ENCODE measurements at places on chromosomes 6 and 20. TPM values are rescaled to one million over a fixed set of nuclear protein-coding genes. Genes with fewer than 3 reads are reported as not detected.

DNA sequence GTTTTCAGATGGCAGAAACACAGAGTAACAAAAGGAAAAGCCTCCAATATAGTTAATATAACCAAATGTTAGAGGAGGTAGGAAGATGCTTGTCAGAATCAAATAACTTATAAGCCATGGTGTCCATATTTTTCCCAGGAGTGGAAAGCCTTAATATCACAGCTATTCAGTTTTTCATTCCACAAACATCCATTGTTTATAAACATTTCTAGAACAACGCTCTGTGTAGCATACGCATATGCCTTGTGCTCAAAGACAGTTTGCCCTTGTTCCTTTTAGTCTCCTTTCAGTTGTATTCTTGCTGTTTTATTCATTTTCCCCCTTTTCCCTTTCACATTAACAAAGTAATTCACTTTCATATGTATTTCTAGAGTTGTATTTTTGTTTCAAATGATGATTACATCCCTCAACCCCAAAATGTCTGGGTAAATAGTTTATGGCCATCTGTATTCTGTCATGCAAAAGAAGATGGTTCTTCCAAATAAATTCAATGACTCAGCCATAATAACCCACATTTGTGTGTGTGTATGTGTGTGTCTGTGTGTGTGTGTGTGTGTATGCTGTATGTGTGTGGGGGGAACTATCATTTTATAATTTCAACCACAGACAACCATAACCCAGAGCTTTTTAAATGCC is 455.7 kb upstream of the SOX4 start:
- DNase-seq, result no peak

DNA sequence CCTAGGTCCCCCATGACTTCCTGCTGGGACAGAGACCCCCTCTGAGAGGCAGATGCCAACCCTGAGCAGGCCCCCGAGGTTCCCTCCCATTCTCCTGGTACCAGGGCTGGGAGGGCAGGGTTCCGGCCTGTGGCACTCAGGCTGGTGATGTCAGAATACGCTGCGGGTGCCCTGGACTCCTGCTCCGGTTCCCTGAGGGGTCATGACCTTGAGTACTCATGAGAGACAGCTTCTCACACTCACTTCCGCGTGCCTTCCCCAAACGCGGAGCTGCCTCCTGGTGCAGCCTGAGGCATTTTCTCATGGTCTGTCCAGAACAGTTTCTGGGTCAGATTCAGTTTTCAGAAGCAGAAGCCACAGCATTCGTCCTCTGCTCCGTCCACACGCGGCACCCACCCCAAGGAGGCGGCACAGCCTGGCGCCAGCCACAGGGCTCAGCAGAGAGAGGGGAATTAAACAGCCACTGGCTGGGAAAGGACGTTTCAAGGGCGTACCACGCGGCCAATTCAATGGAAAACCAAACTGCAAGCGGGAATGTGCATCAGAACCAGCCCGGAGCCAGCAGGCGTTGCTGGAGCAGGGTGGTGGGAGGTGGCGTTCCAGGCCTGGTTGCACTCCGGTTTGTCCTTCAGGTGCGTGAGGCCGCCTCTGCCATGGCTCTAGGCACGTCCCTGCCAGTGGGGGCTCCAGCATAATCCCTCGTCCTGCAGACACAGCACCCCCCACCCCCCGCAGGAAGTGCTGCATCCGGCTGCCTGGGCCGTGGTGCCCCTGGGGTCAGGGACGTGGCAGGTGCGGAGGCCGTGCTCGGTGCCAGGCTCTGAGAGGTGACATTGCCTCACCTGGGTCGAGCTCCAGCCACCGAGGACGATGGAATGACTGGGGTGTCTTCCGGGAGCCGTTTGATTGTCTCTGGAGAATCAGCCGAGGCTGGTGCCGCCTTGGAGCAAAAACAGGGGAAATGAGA is 58.3 kb upstream of the BHLHE23 start:
- DNase-seq, result peak; percentile 25

DNA sequence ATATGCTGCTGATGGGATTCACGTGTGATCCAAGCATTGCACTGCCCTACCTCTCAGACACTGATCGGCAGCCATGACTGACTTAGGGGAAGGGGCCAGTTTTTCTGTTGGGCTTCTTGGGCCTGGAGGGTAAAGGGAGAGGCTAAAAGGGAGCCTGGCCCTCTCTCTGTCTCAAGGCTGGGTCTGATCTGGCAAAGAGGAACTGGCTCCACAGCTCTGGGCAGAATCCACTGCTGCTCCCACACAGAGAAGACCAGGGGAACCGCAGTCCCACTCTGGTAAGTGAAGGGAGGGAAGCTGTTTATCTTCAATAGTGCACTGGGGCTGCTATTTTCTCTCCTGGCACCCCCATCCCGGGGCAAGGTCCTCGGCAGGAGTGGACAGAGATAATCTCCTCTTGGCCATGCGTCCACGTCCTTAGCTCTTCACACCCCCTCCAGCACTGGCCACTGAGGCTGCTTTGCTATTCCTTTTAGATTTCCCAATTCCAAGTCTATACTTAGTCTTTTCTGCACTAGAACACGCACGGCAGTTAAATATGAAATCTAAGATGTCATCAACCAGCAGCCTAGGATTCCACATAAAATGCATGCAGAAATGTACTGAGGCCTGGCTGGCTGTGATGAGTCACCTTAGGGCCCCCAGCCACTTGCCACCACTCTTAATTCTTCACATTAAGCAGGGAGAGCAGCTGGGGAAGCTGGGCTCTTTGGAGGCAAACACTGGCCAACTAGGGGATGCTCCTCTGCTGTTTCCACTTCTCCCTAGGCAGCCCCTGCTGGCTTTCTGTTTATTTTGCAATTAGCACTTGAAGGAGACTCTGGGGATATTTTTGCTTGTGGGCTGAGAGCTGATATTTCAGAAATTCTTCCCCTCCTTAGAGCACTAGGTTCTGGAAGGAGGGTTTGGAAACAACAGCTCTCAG is 87.8 kb upstream of the ARMC2 start:
- peak; percentile 40 for DNase-seq

GRCh38 chr6:53089948-53090347 is 24.7 kb downstream of the FBXO9 start:
- no peak for DNase-seq

Gene IL17F
- not detected for total RNA-seq

GRCh38 chr20:53445932-53446331 is 147.7 kb downstream of the ZNF217 start:
- no peak for DNase-seq

DNA sequence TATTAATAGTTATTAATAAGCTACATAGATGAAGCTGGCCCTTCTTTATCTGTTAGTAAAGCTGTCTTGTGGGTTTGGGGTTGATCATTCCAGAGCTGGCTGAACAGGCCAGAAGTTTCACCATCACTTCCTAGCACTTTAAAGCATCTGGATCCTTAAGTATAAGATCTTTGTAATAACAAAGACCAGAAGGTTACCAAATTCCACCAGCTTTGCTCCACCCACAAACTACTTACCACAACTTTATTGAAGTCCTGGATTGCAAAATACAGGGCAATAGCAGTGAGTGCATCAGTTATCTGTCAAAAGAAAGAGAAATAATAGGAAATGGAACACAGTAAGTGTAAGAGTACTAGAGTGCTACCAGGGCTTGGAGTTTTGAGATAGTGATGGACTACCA is 33.0 kb downstream of the PIGU start:
- no peak for DNase-seq

Gene MCM8
- 5.9 TPM for total RNA-seq

GRCh38 chr20:50244352-50245149 is 53.9 kb downstream of the CEBPB start:
- no peak for DNase-seq

Gene NNAT
- total RNA-seq, result not detected

DNA sequence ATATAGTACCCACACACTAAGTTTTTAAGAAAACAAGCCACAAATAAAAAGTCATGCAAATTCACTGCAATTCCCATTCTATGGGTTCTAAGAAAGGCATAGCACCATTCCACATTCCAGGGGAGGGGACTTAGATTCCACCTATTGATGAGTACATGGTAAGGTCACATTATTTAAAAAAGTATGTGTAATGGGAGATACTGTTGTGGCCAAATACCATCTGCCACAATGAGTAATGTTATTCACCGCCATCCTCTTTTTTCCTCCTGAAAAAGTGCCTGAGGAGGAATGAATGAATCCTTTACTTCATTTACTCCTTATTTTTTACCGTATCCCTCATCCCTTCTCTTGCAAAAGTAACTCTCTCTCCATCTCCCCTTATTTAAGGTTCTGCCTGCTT is 27.0 kb upstream of the ADGRF1 start:
- no peak for DNase-seq

GRCh38 chr6:108969776-108970175 is 121.6 kb downstream of the ARMC2 start:
- no peak for DNase-seq

Gene TEAD3
- 31.5 TPM for total RNA-seq

Gene SMLR1
- total RNA-seq, result 7.1 TPM

DNA sequence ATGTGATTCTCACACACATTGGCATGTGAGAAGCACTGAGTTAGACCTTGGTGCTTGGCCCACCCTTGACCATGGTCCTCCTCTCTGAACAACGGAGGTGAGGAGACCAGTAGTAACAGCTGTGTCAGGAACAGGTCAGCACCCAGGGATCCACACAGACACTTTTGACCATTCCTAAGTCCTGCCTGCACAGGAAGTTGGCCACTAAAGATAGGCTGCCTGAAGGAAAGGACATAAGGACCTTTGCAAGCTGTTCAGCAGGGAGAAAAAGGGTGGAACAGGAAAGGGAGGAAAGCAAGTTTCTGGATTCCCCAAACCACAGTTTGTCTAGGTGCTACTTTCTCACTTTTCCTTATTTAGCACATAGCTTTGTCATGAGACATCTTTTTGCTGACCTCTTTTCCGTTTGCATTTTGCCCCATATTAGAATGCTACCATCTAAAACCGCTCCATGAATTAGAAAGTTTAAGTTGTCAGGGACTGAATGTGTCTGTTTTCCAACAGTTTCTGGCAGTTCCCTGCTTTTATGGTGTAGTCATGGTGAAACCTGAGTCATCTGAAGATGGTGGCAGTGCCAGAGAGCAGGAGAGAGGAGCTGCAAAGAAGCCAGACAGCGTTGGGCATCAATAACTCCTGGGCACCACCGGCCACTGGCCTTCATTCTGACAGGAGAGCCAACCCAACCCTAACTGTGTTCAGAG is 1.1 kb upstream of the CD109 start:
- DNase-seq, result no peak

DNA sequence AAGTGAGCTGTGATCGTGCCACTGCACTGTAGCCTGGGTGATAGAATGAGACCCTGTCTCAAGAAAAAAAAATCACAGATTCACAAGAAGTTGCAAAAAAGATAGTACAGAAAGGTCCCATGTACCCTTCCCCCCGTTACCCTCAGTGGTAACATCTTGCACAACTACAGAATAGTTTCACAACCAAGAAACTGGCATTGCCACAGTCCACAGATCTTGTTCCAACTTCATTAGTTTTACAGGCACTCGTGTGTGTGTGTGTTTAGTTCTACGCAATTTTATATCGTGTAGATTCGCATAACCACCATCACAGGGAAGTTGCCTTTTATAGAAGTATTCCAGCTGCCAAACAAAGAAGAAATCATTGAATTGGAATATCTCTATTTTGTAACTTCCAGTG is 19.1 kb downstream of the SPATA2 start:
- no peak for DNase-seq

DNA sequence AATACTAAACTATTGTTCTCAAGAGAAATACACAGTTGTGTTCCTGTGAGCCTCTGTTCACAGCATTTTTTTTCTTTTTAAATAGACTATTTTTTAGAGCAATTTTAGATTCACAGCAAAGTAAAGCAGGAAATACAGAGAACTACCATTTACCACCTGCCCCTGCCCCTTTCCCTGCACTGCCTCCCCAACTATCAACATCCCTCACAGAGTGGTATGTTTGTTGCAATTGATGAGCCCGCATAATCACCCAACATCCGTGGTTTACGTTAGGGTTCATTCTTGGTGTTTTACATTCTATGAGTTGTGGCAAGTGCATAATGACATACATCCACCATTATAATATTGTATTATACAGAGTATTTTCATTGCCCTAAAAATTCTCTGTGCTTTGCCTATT is 71.6 kb upstream of the TNFAIP3 start:
- DNase-seq, result no peak

DNA sequence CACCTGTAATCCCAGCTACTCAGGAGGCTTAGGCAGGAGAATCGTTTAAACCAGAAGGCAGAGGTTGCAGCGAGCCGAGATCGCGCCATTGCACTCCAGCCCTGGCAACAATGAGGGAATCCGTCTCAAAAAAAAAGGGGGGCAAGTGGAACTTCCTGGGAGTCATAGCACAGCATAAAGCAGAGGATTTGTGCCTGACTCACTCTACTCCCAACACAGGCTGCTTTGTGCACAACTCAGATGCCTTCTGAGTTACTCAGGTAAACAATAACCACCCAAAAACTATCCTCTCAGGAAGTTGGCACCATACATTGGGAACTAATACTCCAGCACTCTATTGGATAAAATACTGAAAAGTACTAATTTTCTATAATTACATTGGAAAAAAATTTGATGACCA is 2.5 kb upstream of the TMEM244 start:
- no peak for DNase-seq

Gene TSHZ2
- total RNA-seq, result 57.8 TPM

- no peak for DNase-seq
These were observed 4.6 kb upstream of the SOX18 start for GRCh38 chr20:64053841-64054661.

Data from Peyer's patch (tissue), 4 donors.